Femur (tissue), 1 donor: ENCODE measurements at places on chromosomes 1 and 21.
A peak's percentile ranks its signal among the peaks of the same experiment; 100 is the strongest.

GRCh38 chr1:71242239-71242638, 161.4 kb upstream of the ZRANB2 start:
- DNase-seq = no peak

GRCh38 chr21:38784458-38785266, 21.1 kb upstream of the ETS2 start:
- no peak for DNase-seq

GRCh38 chr21:46557919-46558392, 46.9 kb downstream of the S100B start:
- no peak for DNase-seq

DNA sequence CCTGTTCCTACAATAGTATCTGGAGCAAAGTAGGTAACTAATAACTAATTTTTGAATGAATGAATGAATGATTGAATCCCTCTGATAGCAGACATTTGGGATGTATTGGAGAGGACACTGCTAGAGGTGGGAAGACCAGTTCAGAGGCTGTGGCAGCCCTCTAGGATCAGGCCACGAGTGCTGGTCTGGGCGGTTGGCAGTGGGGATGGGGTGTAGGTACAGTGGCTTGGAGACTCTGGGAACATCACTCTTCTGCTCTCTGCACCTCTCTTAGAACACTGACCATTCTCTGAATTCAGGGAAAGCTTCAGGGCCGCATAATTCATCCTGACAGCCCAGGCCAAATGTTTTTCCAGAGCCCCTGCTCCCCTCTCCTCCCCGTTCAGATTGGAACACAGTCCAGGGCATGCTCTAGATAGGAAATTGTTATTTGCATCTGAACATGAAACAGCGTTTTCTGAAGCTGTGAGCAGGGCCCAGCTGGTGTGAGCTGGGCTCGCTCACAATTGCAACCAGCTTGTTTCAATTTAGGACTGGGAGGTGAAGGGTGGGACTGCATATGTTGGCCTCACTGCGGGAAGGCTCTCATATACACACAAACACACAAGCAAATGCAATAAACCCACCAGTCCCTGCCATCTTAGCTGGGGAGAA, 253.1 kb upstream of the USP24 start:
- DNase-seq = peak; percentile 54

GRCh38 chr1:212186427-212187207, 98.6 kb upstream of the PPP2R5A start:
- DNase-seq = no peak

DNA sequence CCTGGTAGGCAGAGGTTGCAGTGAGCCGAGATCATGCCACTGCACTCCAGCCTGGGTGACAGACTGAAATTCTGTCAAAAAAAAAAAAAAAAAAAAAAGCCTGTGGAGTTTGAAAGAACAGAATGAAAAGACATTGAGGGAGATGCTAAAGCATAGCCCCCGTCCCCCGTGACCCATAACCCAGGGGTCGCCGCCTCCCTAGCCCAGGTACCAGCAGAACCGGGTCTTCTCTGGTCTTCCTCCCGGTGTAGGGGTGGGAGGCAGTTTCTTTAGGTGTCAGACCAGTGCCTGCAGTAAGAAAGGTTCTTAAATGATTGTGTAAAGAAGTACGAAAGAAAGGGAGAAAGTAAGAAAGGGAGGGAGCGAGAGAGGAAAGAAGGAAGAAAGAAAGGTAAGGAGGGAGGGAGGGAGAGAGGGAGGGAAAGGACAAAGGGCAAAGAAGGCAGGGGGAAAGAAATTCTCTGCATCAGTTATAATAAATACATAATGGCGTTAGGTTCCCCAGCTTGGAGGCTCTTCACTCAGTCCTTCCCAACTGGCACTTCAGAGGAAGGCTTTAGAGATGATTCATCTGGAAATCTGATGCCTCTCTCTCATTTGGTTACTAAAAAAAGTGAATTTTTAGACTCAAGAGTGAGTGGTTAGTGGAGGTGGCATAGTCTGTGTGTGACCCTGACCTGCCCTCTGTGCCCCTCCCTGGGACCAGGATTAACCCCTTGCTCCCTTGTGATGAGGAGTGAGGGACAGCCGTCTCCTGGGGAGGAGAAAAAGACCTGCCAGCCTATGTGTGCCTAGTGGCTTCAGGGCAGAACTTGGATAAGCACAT, 1.1 kb downstream of the IL24 start:
- DNase-seq = no peak

DNA sequence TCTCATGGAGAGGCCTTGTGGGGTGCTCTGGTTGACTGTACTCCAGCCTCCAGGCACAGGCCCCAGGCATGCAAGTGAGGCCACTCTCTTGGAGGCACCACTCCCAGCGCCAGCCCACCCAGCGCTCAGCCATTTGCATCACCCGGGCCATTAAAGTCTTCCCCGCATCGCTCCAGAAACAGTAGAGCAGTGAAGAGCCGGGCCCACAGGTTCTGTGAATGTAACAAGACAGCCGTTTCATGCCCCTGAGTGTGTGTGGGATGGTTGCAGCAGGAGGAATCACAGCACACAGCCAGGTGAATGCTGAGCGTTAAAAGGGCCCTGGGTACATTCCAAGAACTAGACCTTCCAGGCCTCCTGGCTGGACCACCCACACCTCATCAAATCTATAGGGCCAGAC, 19.0 kb upstream of the CD2 start:
- no peak for DNase-seq

GRCh38 chr1:183575606-183576005, 14.7 kb downstream of the NCF2 start:
- no peak for DNase-seq

DNA sequence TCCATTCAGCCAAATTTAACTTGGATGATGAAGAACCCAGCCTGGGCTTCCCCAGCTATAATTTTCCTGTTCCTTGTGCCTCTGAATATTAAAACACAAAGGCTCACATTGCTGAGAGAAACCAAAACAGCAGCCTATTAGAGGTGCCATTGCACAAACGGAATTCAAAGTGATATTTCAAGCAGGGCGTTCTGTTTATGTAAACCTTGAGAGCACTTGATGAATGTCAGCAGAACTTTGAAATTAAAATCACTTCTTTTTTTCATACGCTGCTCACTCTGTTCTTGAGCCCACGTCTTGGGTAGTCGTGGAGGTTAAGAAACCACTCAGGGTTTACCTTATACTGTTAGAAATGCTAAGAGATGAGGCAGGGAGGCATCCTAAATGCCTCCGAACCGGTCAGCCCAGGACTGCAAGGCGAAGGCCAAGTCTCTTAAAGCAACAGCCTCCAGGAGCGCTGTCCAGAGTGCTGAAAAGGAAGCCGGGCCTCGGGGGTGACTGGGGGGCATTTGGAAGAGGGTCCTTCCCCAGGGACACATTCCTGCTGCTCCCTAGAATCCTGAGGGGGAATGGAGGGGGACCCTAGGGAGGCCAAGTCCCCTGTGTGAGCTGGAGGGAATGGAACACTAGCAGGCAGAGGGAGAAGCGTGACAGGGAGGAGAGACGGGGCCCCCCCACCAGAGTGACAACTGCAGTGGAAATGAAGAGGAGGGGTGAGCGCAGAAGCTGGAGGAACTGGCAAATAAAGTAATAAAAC, 154.8 kb upstream of the VAMP3 start:
- peak; percentile 67 for DNase-seq

- DNase-seq = no peak
Measured at GRCh38 chr1:88791192-88791591, 100.2 kb downstream of the GTF2B start.

DNA sequence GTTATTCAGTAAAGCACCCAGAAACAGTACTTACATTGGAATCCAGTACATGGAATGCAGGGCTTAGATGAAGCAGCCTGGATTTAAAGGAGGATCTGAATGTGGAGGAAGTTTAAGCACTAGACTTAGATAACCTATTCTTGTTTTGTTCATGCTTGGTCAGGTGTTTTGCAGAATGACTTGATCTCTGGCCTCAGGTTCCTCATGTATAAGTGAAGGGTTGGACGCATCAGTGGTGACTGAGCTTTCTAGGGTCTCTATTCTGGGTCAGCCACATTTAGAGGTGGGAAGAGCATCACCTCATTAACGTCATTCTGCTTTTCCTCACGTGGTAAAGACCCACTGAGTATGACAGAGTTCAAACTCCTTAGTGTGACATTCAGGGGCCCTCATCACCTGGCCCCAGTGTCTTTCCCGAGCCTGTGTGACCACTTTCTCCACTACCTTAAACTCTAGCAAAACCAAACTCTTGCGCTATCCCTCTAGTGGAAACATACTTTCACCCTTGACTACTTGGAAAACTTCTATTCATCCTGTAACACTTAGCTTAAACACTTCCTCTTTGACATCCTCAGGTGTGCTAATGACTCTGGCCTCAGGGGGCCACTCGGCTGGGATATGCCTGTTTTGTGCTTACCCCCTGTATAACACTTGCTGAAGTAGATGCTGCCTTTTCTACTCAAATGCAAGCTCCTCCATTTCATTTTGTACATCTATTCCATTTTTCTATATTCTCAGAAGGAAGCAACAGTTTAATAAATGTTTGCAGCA, 871 bp upstream of the ERICH3 start:
- no peak for DNase-seq

DNA sequence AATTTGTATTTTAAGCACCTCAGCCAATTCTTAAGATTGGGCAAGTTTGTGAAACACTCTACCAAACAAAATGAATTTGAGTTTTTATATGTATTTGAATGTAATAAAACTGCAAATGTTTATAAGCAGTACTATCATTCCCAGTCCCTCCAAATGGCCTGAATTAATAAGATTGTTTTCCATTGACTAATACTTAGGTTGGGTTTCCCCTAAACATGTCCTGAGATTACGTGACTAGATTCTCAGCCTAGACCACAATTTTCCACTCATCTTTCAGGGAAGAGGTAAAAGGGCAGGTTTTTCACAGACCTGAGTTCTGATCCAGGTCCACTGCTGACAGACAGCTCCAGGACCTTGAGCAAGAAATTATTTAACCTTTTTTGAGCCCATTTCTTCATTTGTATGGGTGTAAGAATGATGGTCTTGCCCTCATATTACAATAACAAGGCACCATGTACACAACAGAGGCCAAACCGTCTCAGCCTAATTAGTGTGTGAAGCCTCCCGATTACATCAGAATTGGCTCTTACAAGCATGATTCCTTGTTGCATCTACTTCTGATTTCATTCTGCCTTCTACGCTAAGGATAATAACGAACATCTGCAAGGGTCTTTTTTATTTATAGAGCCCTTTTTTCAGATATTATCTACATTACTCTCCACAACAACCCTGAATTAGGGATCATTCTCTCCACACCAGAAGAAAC, 51.2 kb downstream of the BEND5 start:
- no peak for DNase-seq

- DNase-seq = peak; percentile 80
Measured at GRCh38 chr1:58874757-58875755, 91.2 kb upstream of the JUN start.

GRCh38 chr1:91613595-91613994, 112.9 kb downstream of the CDC7 start:
- no peak for DNase-seq

- peak; percentile 34 for DNase-seq
Measured at GRCh38 chr1:94514095-94514727, 27.3 kb downstream of the F3 start.

DNA sequence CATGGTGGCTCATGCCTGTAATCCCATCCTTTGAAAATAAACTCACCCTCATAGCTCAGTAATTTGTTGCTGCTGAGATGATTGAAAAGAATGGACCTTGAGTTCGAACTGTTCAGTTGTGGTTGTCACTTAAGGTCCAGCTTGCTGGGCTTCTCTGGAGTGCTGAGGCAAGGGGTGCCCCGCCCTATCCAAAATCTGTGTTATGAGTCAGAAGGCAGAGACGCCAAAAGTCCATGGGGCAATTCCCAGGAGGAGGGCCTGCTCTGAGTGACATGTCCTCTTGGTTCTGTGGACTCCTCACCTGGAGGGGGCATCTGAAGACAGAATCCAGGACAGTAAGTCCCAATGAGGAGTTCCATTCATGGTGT, 64.8 kb downstream of the MYOM3 start:
- DNase-seq = no peak

GRCh38 chr1:172293429-172293828, 127.1 kb upstream of the C1orf105 start:
- DNase-seq = peak; percentile 33

DNA sequence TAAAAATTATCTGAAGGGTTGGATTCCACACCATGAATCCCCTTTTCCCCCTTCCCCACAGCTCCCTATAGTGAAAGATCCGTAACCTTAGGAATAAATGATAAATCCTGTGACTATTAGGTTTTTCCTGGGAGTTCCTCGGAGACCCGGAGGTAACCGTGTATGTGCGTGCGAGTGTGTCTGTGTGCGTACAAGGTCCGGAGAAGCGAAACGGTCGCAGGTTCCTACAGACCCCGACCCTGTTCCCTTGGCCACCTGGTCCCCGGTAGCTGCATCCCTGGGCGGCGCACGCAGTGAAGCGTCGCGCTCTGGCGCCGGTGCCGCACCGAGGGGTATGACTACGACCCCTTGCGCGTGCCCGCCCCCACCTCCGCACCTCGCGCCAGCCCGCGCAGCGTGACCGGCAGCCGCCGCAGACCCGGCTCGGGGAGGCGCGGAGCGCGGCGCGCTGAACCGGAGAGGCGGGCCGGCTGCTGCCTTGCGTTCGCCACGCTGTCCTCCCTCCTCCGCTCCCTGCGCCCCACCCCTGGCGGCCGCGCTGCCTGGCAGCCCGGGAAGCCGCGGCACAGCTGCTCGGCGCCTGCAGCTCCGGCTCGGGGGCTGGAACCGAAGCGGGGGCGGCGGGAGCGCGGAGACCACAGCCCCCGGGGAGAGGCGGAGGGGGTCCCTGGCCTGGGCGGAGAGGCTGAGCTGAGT, at the start of gene AK5:
Gene AK5 (plus strand): TSS at position 529 of the 696 bp plus-strand sequence. CDS start 295 bp downstream, outside the sequence.
- peak; percentile 68 for DNase-seq

DNA sequence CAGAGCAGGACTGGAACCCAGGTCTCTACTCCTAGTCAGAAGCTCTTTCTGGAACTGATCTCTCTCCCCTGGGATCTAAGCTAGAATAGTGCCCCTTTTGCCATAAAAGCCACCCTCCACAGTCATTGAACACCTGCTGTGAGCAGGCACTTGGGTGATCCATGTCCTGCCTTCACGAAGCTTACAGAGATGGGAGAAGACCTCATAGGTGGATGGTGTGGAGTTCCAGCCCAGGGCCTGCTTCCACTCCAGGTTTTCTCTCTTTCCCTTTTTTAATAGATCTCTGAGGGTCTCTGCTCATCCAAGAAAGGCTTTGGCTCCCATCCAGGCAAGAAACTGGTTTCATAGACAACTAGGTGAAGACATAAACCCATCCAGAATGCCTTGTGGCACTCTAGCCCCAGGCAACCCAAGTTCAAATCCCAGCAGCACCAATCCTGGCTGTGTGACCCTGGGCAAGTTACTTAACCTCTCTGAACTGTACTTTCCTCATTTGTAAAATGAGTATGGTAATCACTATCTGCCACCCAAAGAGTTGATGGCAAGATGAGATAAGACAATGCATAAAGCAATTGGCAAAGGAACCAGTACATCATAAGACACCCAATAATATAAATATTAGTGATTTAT, 46.4 kb upstream of the TMEM51 start:
- DNase-seq = no peak
